ENCODE measurements at places on chromosomes 5 and 9. TPM values are rescaled to one million over a fixed set of nuclear protein-coding genes. Genes with fewer than 3 reads are reported as not detected.
A peak's percentile ranks its signal among the peaks of the same experiment; 100 is the strongest.

DNA sequence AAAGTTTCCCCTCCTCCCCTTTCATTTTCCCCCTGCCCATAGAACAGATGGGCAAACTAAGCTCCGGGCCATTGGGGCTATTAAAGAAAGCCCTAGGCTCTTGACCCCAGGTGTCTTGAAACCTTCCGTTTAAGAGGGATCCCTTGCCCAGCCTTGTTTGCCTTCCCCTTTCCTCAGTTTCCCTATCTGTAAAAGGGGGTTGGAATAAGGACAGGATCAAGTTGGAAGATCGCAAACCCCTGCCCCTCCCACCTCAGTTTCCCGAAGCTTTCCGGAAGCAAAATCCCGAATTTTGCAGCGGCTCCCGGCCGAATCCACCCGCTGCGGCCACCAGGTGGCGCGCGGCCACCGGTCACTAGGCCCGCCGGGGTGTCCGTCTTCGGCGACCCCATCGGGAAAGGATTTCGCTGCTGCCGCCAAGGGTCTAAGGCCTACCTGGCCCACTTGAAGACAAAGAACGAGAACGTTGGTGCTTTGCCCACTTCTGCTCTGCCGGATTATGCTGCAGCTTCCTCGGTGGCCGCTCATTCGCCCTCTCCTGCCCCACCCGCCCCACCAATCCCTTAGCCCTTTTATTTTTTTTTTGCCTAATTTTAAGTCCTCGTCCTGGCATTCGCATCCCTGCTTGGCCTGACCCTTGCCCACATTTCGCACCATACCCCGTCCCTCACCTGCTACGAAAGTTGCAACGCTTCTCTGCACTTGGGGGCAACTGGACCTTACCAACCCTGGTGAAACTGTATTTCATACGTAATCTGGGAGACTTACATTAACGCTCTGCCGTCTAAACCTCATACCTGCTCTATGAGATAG, 962 bp upstream of the NR6A1 start:
- DNase-seq: peak; percentile 67

GRCh38 chr5:163496286-163496685, 9.1 kb upstream of the MAT2B start:
- peak; percentile 29 for DNase-seq

- peak; percentile 43 for DNase-seq
Measured at GRCh38 chr5:64666078-64666477, 24.2 kb upstream of the SHISAL2B start.

GRCh38 chr9:131864531-131864930, 124.7 kb upstream of the RAPGEF1 start:
- no peak for DNase-seq

GRCh38 chr9:121651295-121652020, at the start of gene DAB2IP:
DAB2IP (plus strand) TSS chr9:121651634; CDS start chr9:121651776, 142 bp downstream.
- no peak for DNase-seq

SHISAL2B gene
- total RNA-seq: not detected

CDC25C gene
- total RNA-seq: 5.8 TPM

MARCHF6 gene
- 91.0 TPM for total RNA-seq

Measured in mammary epithelial cell (primary cell).